ENCODE measurements at places on chromosomes 3 and 15.

DNA sequence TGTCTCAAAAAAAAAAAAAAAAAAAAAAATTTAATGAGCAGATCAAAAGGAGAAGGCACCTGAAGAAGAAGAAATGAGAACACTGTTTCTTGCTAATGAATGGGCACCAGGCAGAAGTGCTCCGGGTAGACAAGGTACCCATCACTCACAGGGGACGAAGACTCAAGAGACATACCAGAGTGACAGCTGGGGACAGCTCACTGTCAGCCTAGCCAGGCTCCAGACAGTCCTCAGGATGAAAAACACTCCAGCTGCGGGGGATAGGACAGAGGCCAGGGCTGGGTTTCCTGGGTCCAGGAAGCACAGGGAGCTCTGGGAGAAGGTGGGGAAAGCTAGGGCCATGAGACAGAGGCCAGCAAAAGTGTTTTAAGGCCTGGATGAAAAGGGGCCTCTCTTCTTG, 48.5 kb upstream of the PARL start:
- no peak for DNase-seq

DNA sequence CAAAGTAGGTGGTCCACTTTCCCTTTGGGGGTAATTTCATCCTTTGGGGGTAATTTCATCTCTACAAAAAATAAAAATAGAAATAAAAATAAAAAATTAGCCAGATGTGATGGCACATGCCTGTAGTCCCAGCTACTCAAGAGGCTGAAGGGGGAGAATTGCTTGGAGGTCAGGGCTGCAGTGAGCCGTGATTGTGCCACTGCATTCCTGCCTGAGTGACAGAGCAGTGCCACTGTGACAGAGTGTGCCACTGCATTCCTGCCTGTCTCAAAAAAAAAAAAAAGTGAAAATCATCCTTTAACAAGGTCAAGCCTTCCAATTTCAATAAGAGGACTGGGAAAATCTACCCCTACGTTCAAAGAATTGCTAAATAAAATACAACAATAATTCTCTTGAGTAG, 22.8 kb downstream of the SERP1 start:
- DNase-seq, result no peak

GRCh38 chr3:164018500-164018899, 1059.8 kb downstream of the SI start:
- DNase-seq, result no peak

- DNase-seq, result no peak
Observed at GRCh38 chr15:84961114-84961452, 20.6 kb upstream of the PDE8A start.

- no peak for DNase-seq
Observed at GRCh38 chr15:49927189-49927861, 191.7 kb downstream of the ATP8B4 start.

GRCh38 chr3:9946112-9947024, 5.8 kb downstream of the PRRT3 start:
- DNase-seq, result no peak

DNA sequence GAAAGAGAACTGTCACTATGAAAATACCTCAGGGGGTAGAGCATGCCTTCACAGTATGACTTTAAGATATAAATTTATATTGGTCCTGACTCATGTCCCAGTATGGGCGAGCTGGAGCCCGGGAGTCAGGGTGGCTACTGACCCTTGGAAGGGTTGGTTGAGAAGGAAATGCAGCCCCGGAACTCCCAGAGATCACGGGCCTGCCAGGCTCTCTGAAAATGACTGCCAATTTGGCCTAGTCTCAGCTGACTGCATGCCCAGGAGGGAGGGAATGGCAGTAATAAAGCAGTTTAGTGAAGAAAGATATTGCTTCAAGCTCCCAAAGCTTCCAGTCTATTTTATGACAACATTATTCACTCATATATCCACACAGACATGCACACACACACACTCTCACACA, 299.0 kb downstream of the NR2F2 start:
- no peak for DNase-seq

DNA sequence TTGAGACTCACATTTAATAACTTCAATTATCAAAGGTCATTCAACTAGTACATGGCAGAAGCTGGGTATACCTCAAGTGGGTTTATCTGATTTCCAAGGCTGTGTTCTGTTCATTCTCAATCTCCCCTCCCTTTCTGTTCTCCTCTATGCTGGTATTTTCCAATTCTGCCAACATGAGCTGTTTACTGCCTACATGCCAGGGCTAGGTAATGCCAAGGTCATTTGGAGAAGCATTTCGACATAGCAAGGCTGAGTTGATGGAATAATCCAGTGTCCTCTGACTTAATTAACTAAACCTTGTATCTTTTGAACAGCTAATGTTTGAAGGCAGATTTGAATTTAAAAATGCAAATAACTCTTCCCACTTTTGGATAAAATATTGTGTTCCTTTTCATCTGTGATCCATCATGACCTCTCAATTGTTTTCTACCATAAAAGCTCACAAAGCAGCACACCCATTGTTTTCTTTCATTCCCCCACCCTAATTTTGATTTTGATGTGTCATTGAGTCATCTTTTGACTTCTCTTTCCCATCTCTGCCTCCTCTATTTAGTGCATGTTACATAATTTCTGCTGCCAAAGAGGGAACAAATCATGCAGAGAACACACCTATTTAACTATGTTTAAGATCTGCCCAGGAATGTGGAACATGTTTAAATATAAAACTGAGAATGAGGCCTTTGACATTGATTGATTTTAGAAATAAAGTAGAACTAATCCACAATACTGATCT, 308.8 kb upstream of the NR2E3 start:
- no peak for DNase-seq
